ENCODE measurements at places on chromosomes 3 and 15.

GRCh38 chr15:65561934-65562333 is 31.7 kb downstream of the HACD3 start:
- DNase-seq, result no peak

DNA sequence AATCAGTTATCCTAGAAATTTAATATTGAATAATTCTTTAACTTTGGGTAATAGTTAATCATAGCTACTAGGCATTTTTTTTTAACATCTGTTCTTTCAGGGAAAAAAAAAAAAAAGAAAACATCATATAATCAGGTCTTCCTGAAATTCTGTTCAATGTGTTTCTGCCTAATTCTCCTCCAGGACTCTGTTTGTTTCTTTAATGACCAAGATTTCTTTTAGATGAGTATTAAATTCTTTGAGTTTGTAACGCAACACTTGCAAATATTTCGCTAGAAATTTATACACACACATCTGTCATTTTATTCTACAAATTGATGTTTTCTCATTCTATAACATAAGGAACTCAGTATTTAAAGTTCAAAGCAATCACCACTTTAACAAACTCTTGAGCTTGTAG is 56.7 kb downstream of the ALCAM start:
- DNase-seq, result no peak

DNA sequence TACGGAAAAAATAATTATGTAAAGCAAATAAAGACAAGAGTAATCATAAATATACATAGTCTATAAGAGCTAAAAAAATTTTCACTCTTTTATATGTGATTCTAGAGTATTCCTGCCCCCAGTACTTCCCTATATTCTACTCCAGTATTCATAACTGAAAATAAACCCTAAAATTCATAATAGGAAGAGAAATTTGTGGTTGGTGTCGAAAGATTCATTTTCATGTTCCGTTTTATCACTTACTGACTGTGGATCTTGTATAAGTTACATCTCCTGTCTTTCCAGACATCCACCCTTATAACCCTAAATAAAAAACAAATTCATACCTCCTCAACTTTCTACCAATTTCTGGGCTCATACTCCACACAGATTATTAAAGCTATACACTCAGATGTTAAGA is 16.0 kb upstream of the MBNL1 start:
- DNase-seq, result no peak

GRCh38 chr15:79623488-79623887 is 191.4 kb downstream of the MINAR1 start:
- no peak for DNase-seq

- DNase-seq, result no peak
These were observed 685.3 kb downstream of the GRM7 start for GRCh38 chr3:7546253-7546652.

DNA sequence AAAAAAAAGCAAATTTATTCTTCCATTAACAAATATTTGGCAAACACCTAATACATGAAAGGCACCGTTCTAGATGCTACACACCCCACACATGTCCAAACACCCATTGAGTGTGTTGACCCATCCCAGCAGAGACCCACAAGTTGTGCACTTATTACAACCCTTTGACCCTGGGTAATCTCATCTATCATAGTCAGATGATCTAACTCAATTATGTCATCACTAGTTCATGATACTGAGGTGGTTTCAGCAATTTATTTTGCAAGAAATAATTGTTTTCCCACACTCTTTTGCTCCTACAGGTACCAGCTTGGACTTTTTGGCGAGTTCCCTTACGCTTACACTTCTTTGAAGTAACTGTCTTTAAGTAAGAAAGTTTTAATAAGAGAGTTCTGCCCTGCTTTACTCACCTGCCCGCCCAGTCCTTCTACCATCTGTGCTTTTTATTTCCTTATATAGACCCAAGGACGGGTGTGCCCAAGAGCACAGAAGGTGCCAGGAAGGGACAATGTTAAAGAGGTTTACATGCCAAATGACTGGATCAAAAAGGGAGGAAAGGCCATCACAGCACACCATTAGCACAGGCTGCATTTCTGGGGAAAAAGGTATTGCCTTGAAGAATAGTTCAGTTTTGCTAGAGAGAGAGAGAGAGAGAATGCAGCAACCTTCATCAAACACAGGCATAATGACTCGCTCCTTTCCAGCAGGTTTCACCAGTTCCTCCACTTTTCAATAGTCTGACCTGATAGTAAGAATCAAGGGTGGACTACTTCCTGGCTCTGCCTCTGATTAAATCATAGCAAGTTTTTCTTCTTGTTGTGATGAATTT is 54.5 kb upstream of the ATP11B start:
- DNase-seq, result no peak

- DNase-seq, result no peak
These were observed 459.5 kb downstream of the OCA2 start for GRCh38 chr15:27639595-27639994.

DNA sequence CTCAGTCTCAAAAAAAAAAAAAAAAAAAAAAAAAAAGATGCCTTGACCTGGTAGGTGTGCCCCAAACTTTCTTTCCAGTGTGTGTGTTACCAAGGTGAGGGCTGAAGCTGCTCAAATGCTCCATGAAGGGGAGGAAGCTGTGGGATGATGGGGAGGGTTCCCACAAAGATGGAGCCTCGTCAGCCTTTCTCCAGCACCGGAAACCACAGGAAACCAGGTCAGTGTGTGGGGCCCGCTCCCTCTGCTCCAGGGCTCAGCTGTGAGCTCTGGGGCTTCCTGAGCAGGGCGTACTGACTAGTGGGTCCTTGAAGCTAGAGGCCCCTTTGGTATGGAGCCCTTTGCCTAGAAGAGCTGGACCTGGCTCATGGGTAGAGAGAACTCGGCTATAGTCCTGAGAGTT is 681 bp upstream of the IL17RE start:
- DNase-seq, result no peak

DNA sequence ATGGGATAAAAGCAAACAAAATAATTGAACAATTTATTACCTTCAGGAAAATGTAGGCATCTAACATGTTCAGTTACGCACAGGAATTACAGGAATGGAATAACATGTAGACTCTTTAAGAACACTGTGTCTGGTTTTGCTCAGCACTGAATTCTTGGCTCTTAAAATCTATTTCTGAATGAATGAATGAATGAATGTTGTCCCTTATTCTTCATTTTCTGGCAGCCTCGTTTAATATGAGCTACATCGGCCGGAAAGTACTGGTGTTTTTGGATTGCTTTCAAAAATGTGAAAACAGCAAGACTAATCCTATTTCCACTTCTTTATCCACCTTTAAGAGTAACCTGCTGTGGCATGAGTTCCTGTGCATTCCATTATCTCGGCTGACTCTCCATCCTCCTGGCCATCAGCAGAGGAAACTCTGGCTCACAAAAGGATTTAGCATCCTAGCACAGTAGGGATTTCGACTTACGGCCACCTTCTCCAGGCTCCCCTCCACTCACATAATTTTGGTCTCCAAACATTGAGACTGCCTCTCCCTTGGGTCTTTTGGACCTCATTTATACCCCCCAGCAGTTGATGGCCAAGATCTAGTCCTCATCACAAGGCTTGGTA is 145.3 kb downstream of the FOXP1 start:
- DNase-seq, result no peak

GRCh38 chr15:64954395-64954794 is 35.3 kb downstream of the SPG21 start:
- no peak for DNase-seq

DNA sequence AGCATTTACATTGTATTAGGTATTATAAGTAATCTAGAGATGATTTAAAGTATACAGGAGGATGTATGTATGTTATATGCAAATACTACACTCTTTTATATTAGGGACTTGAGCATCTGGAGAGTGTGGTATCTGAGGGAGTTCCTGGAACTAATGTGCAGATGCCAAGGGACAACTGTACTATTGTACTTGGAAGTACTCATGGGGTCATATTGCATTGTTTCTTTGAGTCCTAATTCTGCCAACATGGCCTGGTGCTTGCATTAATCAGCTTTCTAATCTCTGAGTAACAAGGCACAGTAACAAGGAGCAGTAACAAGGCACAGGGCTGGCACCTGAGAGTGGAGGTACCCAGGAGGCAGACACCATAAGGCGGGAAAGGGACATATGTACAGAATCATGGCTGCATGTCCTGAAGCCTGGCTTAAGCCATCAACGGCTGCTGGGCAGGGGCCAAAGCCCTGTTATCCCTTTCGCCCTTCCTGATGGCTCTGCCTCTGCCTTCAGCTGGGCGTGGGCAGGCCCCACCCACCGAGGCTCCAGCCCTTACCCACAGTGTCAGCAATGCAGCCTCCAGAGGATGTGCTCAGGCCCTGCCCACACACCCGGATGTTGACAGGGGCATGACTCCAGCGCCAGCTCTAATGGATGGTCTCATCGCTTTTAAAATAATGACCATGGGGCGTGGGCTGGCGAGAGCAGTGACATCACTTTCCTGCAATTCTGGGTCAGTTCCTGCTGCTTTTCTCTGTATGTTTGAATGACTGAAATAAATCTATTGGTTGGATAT is 22.9 kb downstream of the CEMIP start:
- no peak for DNase-seq

DNA sequence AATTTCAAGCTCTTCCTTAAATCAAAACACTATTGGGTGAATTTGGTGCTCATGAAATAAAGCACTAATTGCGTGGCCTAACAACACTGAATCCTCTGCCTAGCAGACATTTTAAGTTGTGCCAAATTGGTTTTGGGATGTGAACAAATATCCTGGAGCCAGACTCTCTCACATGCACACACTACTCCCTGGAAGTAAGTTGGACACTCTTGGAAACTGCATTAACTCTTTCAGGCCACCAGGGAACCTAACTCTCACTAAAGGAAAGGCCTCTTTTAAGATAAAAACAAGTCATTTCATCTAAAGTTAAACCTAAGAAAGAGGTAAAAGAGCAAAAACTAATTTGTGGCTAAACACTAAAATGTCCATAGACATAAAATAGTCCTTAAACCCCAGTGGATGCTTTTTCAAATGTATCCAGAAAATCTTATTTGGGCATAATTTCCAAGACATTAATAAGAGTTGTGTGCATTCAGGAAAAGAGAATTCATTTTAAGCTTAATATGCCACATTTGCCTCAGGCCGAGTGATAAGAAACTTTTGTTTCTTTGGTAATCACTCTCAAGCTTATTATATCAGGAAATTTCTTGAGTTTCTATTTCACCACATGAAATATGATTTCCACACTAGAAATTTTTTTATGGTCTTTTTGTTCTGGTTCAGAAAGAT is 61.8 kb downstream of the ZBTB20 start:
- no peak for DNase-seq

DNA sequence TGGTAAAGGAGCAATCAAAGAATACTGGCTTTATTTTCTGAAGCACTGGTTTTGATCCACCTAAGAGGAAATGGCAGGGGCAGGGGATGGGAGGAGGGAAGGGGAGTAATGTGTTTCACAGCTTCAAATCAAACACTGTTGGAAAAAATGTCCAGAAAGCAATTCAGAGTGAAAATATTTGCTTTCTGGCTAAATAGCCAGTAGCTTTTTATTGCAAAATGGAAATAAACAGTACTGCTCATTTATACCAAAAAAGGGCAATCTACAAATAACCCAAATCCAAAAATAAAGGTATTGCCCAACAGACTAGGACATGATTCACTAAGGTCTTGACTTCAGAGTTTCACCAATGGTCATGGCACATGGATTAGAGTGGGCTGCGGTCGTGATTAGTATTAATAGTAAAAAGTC is 279.3 kb upstream of the THBS1 start:
- no peak for DNase-seq

DNA sequence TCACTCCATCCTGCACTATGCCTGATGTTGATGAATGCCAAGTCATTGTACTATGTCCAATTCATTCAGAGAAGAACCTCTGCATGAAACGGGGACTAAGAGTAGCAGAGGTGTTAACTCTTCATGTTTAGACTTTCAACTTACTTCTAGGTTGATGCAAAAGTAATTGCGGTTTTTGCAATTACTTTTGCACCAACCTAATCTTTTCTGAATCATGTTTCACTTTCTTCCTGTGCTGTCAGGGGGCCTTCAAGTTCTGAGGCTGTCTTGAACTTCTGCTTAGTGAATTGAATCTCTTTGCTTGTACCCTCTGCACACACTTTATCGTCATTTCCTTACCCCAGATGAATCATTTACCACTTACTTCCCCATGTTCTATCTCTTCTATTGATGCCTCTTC is 636.2 kb downstream of the NAALADL2 start:
- DNase-seq, result no peak

GRCh38 chr3:16844791-16845190 is 40.0 kb upstream of the PLCL2 start:
- DNase-seq, result no peak

DNA sequence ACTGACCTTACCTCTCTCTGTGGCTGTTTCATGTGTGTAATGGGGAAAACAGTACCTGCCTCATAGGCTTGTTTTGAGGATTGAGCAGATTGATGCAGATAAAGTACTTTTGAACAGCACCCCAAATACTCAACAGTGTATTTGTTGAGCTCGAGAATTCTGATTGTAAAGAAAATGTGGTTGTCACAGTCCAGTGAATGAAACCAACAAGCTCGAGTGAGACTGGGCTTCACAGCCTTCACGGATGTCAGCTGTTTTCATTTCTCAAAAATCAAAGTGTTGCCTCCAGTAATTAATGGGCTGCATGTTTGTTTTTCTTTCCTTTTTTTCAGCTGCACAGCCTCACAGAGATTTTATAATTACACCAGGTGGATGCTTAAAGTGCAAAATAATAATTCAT is 43.7 kb downstream of the PARP15 start:
- DNase-seq, result no peak

DNA sequence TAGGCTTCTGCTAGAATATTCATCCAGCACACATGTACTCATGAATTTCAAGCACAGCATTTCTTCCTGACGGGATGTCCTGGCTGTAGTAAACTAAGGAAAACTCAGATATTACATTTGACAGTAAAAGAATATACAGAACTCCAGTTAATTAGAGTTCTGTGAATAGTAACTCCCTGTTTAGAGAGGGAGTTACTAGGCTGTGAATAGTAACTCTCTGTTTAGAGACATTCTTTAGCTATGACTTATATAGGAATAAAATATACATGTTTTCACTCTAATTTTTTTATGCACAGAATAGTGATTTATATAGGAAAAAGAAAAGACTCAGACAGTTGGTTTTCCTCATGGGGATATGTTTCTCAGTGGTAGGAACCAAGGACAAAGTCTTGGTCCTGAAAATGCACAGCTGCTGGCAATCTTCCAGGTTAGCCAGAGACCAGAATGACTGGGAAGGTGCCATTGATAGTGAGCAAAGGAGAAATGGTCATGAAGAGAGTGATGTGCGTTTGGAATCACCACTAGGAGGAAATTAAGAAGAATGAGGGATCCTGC is 480.7 kb upstream of the THBS1 start:
- DNase-seq, result no peak

DNA sequence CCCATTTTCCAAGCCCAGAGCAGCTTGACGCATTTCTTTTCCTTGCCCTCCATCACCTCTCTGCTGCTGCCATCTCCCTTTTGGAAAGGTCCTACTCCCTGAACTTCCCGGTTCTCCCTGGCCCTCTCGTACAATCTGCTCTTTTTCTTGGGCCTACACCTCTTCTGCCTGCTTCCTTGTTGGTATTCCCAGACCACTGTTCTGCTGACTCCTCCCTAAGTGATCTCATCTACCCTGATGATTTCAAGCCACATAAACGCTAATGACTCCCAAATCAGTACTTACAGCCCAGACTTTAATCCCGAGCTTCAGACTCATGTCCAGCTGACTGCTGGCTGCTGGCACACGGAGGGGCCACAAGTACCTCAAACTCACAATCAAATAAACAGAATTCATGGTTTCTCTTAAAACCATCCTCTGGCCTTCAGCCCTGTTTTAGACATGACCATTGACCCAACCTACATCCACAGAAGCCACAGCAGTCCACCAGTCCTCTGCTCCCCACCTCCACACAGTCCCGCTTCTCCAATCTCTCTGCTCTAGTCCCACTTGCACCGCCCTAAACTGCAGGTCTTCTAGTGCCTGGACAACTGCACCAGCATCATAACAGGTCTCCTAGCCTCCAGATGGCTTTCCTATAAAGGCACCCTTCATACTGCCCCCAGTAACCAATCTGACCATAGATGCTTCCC is 57.6 kb downstream of the AAGAB start:
- DNase-seq, result no peak
